ENCODE measurements at places on chromosomes 2 and 18.
A peak's percentile ranks its signal among the peaks of the same experiment; 100 is the strongest.

- DNase-seq = no peak
Measured at GRCh38 chr2:181657379-181657778, 474 bp upstream of the CERKL start.

- DNase-seq = no peak
Measured at GRCh38 chr2:216394881-216395280, 17.4 kb upstream of the SMARCAL1 start.

- DNase-seq = no peak
Measured at GRCh38 chr2:223418131-223418530, 184.0 kb downstream of the SCG2 start.

- no peak for DNase-seq
Measured at GRCh38 chr18:34901299-34901698, 139.9 kb upstream of the MAPRE2 start.

DNA sequence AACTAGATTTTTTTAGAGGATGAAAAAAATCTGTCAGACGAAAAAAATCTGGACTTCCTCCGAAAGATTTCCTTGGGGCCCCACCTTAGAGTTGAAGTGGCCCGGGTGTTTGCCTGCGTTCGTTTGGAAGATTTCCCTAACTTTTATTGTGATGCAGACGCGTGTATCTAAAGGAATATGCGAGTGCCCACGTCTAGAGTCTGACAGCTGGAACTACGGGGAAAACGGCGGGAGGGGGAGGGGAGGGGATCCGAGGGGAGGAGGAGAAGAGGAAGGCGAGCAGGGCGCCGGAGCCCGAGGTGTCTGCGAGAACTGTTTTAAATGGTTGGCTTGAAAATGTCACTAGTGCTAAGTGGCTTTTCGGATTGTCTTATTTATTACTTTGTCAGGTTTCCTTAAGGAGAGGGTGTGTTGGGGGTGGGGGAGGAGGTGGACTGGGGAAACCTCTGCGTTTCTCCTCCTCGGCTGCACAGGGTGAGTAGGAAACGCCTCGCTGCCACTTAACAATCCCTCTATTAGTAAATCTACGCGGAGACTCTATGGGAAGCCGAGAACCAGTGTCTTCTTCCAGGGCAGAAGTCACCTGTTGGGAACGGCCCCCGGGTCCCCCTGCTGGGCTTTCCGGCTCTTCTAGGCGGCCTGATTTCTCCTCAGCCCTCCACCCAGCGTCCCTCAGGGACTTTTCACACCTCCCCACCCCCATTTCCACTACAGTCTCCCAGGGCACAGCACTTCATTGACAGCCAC is 2.4 kb upstream of the SP9 start:
- DNase-seq = no peak

DNA sequence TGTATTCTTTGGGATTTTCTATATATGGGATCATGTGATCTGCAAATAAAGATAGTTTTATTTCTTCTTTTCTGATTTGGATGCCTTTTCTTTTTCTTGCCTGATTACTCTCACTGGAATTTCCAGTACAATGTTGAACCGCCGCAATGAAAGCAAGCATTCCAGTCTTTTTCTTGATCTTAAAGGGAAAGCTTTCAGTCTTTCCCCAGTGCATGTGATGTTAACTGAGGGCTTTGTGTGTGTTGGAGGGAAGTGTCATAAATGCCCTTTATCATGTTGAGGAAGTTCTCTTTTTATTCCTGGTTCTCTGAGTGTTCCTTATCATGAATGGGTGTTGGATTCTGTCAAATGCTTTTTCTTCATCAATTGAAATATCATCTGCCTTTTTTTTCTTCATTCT is 16.9 kb upstream of the CYBRD1 start:
- no peak for DNase-seq

DNA sequence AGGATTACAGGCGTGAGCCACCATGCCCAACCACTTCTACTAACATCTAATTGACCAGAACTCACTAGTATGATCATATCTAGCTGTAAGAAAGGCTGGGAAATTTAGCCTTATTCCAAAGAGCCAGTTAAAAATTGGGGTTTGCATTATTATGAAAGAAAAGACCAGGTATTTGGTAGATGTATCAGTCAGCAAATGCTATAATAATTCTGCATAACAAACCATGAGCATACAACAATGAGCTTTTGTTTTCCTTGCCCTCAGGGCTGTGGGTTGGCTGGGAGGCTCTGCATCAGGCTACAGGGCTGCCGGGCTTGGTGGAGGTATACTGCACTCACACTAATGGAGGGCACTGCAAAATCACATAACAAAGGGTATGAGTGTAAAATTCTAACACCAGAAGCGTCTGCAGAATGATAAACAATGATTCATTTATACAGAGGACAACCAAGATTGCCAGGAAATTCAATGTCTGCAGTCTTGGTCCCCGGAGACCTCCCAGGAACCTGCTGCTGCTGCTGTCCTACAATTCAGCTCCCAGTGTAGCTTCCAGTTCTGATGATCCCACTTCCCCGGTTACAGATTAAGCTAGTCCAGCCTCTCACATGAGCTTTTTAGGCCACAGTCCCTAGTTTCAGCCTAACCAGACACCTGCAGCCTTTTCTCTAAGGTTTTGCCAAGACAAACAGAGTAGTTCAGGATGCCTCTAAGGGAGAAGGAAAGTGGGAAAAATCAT is 32.2 kb upstream of the ST3GAL5 start:
- DNase-seq = no peak

DNA sequence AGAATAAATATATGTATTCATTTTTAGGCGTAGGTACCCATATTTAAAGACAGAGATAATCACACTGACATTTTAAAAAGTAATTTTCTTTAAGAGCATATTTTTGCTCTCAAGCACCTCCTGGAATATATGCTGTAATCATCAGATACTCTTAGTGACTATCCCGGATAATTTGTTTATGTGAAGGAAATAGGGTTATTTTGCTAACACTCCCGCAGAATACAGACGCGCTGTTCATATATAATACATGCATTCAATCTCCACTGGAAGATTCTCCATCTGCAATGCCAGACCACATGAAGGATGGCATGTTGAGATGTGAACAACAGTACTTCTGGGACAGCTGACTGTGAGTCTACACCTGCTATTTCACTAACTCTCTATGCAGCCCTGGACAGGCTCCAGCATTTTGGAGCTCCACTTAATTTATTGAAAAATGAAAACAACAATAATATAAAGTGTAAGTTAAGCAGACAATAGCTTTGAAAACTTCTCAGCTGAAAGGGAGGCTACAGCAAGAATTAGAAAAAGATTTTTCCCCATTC is 430.6 kb downstream of the TMX3 start:
- DNase-seq = no peak

GRCh38 chr2:193907561-193907960 is 1712.8 kb upstream of the TMEFF2 start:
- DNase-seq = no peak

GRCh38 chr18:2906704-2907549 is 60.1 kb downstream of the EMILIN2 start:
- no peak for DNase-seq

GRCh38 chr2:236762628-236763027 is 193.0 kb downstream of the ACKR3 start:
- DNase-seq = no peak

DNA sequence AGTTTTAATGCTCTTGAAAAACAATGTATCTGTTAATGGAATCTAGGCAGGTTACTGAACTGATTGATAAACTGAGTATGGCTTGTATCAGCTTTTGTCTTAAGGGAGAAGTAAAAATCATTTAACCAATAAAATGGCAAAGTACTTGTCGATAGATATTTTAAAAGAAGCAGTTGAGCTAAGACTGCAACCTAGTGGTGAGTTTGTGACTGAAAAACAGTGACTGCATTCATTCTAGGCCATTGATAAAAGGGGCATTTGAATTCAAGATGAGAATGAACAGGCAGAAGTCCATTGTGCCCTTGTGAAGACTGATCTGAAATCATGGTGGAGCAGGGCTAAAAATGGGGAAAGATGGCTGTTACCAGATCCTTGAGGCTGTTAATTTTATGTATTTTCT is 59.4 kb upstream of the MSTN start:
- DNase-seq = peak; percentile 9

DNA sequence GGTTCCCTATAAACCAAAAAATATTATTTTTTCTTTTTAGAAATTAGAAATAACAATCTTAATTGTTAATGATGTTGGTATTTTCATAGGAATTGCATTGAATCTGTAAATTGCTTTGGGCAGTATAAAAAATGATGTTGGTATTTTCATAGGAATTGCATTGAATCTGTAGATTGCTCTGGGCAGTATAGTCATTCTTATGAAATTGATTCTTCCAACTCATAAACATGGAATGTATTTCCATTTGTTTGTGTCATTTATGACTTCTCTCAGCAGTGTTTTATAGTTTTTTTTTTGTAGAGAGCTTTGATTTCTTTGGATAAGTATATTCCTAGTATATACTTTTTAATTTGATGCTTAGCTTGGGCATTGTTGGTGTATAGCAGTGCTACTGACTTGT is 82.0 kb upstream of the NT5C1B start:
- no peak for DNase-seq

- no peak for DNase-seq
Measured at GRCh38 chr18:63182861-63183260, 136.7 kb downstream of the BCL2 start.

GRCh38 chr2:222933458-222933857 is 72.6 kb downstream of the ACSL3 start:
- DNase-seq = no peak

GRCh38 chr2:22832196-22832595 is 552.8 kb upstream of the KLHL29 start:
- no peak for DNase-seq

Data from glomerular endothelial cell (primary cell).